ENCODE measurements at places on chromosomes 5 and 9.

DNA sequence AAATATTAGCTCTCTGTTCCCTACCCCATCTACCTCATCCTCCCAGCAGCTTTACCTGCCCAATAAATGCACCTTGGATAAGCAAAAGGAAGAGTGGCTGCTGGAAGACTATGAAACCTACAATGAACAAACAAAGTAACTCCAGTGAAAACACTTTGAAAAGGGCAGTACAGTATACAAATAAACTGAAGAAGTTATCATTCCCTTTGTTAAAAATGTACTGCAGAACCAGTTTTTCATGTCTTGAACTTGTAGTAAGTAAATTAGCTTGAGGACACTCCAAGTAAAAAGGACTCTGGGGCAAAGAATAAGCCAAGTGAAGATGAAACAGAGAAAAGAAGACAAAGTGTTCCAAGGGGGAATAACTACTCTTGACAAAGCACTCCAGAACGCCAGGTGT lies 457.1 kb downstream of the DTWD2 start:
- no peak for DNase-seq

GRCh38 chr5:19605846-19606407 lies 382.1 kb downstream of the CDH18 start:
- no peak for DNase-seq

GRCh38 chr5:74722271-74722670 lies 37.2 kb downstream of the HEXB start:
- no peak for DNase-seq

- peak; percentile 77 for DNase-seq
Measured at GRCh38 chr9:136093346-136093986, 1.6 kb downstream of the NACC2 start.

DNA sequence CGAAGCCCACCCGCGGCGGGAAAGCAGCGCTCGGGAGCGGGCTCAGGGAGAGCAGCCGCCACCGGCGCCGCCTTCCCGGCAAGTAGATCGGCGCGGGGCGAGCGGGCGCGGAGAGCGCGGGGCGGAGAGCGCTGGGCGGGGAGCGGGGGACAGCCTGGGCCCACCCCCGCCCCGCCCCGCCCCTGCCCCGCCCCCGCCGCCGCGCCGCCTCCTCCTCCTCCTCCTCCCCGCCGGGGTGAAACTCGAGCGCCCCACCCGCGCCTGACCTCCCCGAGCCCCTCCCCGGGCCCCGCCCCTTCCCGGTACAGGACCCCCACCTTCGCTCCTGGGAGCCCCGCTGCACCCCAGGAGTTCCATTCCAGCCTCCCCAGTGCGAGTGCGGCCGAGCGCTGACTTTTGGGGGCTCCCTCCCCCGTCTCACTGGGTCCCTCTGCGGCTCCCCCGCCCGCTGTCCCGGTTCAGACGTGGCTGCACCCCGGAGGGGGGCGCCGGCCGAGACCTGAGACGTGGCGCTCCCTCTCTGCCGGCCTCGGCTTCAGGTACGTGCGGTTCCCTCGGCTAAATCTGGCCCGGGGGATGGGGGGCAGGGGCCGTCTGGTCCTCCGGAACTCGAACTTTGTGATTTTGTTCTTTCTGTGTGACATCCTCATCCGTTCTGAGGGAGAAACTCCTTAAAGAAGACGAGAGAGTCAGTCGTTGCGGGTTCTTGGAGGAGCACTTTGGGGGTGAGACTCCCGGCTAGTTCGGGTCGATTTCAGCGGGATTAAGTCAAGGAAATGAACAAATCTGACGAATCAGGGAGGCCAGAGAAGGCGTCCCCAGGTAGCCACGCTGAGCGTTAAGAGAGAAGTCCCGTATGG lies at the start of gene SEMA5A:
Gene SEMA5A (minus strand): TSS at position 84 of the 860 bp plus-strand sequence. CDS start 166,129 bp downstream, outside the sequence.
- DNase-seq = peak; percentile 81

GRCh38 chr5:105816961-105817360 lies 1853.8 kb downstream of the EFNA5 start:
- DNase-seq = no peak

DNA sequence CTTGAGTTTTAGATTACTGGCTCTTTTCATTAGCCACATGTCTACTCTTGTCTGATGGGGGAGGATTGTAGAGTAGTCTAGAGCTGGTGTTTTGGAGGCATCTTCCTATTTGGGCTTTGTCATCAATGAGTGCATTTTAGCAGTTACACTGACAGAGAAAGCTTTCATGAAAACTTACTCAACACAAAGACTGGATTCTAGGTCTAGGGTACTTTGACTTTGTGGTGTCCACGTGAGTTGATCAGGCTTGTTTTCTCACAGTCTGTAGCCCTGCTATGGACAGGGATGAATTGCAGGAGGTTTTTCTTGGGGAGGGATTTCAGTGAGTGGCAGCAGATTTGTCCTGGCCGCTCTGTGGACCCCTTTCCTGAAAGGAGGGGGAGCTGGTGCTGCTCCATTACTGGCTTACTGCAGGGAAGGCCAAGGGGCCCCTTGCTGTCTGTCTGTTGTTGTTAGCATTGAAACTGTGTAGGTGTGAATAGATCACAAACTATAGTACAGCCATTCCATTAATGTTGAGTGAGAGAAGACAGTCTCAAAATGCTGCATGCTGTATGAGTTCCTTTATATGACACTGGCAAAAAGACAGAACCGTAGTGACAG lies 6.6 kb downstream of the TRIO start:
- DNase-seq = no peak

GRCh38 chr9:69131682-69132081 lies 42.4 kb upstream of the TJP2 start:
- DNase-seq = no peak

- DNase-seq = no peak
Measured at GRCh38 chr9:23598994-23599393, 227.0 kb downstream of the ELAVL2 start.

- no peak for DNase-seq
Measured at GRCh38 chr5:141180313-141180712, 1.9 kb upstream of the PCDHB16 start.

- no peak for DNase-seq
Measured at GRCh38 chr5:72290356-72291133, 29.5 kb downstream of the MRPS27 start.

DNA sequence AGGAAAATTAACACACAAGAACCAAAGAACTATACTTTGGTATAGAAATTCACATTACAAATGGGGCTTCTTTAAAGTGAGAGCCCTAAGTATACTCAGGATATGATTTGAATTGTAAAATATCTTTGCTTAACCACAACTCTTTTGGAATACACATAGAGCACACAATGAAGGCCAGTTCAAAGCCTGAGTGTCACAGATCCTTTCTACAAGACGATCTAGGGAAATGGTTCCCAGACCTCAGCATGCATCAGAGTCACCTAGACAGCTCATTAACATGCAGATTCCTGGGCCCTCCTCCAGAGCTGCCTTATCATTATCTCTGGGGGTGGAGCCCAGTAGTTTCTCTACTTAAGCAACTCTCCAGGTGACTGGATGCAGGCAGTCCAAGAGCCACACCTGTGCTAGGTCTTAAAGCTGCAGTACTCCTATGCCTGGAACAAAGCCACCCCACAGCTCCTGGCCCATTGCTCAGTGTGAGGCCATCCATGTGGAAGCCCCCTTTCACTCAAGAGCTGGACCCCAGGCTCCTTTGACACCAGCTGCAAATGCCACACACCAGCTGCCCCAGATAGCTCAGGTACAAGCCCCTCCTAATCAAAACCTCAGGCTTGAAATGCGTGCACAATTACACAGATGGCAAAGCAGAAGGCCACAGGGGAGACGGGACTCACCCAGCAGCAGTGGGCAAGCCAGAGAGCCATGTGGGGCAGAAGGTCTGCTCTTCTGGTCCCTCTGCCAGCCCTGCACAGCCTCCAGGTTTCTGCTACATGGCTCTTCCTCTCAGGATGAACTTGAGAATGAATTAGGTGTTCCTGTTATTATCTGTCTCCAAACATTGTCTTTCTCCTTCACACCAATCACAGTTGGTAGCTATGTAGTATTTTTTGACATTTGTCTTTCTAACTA lies 106.1 kb downstream of the SH3TC2 start:
- DNase-seq = no peak

DNA sequence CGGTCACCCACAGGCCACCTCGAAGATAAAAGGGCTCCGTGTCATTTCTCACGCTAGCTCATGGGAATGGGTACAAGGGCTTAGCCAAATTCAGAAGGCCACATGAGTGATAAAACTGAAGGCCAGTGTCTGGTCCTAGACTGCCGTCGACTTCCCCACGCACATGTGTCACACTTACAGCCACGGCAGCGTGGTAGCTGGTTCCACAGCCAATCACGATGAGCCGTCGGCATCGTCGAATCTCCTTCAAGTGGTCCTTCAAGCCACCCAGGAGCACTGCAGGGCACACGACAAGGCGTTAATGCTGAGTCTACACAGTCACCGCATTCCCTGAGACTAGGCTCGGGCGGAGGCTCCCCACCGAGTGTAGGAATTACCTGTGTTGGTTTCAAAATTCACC lies 24.7 kb upstream of the MAPK9 start:
- DNase-seq = no peak

DNA sequence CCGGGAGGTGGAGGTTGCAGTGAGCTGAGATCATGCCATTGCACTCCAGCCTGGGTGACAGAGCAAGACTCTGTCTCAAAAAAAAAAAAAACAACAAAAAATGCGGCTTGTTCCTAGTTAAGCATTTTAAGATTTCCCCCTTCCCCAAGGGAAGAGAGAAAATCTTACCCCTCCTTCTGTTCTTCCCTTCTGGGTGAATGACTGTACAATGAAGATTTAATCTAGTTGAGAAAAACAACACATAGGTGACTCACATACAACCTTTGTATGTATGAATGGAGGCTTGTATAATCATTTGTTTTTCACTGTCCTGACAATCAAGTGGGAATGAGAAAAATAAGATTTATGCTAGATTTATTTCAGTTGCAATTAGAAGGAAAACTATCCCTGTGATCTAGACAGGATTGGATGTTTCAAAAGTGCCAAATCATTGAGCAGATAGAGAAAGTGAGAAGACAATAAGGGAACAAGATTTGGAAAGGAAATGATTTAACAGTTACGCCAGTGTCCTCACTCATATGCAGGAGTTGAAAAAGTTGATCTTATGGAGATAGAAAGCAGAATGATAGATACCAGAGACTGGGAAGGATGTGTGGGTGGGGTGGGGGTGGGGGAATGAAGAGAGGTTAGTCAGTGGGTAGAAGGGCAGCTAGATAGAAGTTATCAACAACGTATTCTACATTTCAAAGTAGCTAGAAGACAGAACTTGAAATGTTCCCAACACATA lies 16.7 kb downstream of the GDA start:
- no peak for DNase-seq

GRCh38 chr9:27387722-27388121 lies 90.8 kb upstream of the EQTN start:
- no peak for DNase-seq

GRCh38 chr5:36881807-36882206 lies 5.2 kb downstream of the NIPBL start:
- no peak for DNase-seq

DNA sequence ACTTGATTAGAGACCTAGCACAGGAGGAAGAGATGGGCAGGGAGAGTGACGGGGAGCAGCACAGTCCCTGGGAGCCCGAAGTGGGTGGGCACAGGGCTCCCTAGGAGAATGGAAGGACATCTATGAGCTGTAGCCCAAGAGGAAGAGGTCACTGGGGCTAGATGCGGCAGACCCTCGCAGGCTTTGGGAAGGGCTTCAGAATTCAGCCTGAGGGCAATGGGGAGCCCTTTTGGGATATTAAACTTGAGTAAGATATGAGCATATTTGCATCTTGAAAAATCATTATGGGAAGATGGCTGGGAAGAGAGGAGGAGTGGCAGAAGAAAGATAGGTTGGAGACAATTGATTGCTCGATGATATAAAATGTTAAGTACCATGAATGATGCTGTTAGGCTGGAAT lies 48.9 kb upstream of the IL17B start:
- no peak for DNase-seq

GRCh38 chr9:105236261-105236660 lies 8.2 kb upstream of the SLC44A1 start:
- DNase-seq = no peak

DNA sequence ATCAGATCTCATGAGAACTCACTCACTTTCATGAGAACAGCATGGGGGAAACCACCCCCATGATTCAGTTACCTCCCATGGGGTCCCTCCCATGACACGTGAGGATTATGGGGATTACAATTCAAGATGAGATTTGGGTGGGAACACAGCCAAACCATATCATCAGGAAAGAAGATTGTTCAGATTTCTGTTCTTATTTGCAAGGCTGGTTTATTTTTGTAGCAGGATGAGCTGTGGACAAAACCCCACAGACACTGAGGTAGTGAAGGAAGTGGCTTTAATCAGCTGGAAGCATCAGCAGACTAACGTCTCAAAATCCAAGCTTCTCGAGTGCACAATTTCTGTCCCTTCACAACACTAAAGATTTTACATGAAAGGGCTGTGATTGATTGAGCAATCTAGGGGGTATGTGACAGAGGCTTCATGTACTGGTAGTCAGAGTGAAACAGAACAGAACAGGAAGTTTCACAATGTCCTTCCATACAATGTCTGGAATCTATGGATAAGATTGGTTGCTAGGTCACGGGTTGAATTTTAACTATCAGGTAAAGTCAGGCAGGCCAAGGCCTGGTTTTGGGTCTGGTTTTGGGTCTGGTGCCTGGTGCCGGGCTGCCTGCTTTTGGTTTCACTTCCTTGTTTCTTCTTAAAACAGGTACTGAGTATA lies 91.3 kb upstream of the ZNF366 start:
- DNase-seq = no peak

- no peak for DNase-seq
Measured at GRCh38 chr9:22838266-22838665, 391.6 kb downstream of the DMRTA1 start.

- no peak for DNase-seq
Measured at GRCh38 chr5:1526190-1526631, 2.5 kb upstream of the LPCAT1 start.

- DNase-seq = no peak
Measured at GRCh38 chr5:6096101-6096500, 282.2 kb downstream of the MED10 start.

DNA sequence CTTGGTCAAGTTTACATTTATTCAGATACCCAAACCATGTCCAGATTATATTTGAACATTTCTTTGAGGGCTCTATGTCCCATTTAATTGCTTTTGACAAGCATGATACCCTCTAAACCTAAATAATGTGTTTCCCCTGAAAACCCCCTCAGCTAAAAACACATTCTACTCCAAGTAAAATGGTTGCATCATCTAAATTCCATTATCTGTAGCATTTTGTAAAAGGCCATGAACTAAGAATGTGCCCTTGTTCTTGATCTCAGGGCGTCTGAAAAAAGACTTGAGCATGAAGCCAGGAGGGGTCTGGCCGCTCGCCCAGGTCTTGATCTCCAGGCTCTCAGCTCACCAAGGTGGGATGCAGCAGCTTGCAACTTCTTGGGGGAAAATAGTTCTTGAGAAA lies 53.5 kb upstream of the ERCC6L2 start:
- DNase-seq = no peak
